ENCODE measurements at places on chromosomes 2 and 18.

- no peak for DNase-seq
Observed at GRCh38 chr2:26534098-26534864, 56.4 kb upstream of the OTOF start.

DNA sequence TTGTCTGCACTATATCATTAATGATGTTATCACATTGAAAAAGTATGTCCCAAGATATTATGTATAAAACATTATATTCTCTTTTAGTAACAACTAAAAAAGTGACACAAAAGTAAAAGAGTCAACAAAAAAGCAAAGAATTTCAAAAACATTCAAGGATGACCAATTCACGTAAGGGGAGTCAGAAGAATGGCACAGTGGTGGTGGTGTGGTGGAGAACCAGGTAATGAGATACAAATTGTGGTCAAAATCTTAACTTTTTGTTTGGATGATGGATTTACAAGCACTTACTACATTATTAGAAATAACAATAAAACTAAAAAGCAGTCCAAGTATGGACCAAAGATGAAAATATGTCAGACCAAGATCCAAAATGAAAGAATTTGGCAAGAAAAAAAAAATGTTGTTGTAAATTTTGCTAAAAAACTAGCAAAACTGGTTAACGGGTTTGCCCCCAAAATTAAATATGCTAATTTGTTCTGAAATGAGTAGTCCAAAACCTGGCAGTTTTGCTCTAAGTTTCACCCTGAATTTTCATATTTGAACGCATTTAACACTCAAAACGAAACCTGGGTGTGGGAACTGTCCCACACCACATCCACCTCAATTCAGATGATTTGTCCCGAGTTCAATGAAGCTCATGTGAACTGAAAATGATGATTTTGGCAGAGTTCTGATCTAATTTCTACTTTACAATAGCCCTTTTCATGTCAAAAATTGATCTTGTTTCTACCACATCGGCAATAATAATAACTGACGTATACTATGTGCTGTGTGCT, 135.8 kb downstream of the IKZF2 start:
- DNase-seq: peak; percentile 31

GRCh38 chr2:134674687-134675086, 44.1 kb downstream of the TMEM163 start:
- no peak for DNase-seq

DNA sequence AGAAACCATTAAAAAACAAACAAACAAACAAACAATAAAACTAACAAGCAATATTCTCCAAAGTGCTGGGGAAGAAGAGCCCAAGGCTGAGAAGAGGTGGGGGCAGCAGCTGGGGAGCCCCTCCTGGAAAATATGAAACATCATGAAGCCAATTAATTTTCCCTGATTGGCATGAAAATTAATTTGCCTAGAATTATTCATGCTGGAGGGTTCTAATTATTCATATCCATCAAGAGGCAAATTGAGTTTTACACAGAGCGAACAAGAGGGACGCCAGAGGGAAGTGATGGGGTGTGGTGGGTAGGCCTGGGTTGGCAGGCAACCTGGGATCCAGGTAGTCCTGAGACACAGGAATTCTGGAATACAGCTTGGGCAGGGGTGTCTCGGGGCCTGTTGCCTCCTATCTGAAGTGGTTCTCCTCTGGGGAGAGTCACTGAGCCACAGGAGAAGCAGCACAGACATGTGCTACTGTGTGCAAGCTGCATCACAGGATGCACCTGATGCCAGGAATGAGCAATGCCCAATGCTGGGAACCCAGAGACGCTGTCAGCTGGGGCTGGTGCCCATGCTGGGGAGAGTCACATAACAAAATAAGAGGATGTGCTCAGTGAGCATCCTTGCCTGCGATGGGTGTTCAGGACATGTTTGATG, 100.5 kb downstream of the TEX51 start:
- DNase-seq: no peak

DNA sequence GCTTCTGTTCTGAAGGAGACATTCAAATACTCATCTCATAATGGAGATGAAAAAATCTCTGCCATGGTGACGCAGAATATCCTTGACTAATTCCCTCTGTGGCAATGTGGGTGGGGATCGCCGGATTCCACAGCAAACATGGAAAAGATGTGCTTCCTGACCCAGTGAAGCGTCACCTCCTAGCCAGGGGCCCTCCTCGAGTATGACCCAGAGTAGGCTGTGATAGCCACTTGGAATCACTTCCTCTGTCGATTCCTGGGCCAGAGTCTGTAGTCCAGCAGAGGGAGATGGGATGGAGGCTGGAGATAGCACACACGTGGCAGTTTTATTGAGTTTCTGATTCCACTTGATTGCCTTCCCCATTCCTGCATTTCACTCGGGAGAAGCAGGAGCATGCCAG, 36.8 kb downstream of the DRC1 start:
- DNase-seq: no peak

DNA sequence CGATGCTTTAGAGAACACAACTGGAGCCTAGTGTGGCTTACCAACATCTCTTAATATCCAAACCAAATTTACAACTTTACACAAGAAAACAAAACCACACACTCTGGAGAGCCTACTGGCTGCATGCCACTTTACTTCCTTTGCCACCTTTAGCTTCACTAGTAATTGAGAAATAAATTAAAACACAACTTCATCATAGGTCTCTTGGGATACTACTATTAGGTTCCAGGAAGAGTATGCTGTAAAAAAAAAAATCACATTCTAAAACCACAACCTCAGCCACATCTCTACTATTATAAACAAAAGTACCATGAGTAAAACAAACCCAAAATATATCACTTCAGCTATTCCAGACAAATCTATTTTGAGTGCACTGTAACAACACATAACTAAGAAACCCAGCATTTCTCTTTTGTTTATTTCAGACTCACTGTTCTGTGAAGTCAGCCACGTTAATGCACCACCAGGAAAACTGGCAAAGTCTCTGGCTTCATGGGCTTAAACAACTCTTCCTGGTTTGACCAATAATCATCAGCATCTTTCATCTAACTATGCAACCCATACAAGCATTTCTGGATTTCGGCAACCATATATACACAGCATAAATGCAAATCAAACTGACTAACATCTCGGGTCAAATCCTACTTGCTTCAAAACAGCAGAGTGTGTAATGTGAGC, 59.1 kb downstream of the REV1 start:
- DNase-seq: no peak

- DNase-seq: no peak
Observed at GRCh38 chr2:205803500-205803899, 121.2 kb downstream of the NRP2 start.

DNA sequence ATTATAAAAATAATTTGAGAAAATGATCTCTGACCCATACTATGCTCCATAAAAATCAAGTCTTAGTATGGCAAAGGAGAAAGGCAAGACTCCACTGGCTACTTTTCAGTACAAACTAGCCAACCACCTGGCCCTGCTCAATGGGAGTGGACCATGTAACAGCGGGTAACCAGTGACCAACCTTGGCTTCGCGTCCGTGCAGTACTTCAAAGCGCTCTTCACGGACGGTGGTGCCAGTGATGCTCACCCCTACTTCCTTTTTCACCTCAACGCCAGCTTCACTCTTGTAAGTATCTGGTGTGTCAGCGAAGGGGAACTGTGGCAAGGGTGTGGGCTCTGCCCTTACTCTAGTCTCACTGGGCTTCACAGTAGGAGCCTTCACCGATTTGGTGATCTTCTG, 23.3 kb downstream of the TTN start:
- DNase-seq: no peak

- no peak for DNase-seq
Observed at GRCh38 chr2:95058989-95059641, 33.6 kb downstream of the MAL start.

- no peak for DNase-seq
Observed at GRCh38 chr18:7766346-7766745, 199.2 kb downstream of the PTPRM start.
